ENCODE measurements at places on chromosomes 12 and 14.

GRCh38 chr14:91228112-91229004 is 16.1 kb downstream of the GPR68 start:
- peak; percentile 75 for DNase-seq

GRCh38 chr12:94815958-94816357 is 165.6 kb upstream of the TMCC3 start:
- DNase-seq, result no peak

DNA sequence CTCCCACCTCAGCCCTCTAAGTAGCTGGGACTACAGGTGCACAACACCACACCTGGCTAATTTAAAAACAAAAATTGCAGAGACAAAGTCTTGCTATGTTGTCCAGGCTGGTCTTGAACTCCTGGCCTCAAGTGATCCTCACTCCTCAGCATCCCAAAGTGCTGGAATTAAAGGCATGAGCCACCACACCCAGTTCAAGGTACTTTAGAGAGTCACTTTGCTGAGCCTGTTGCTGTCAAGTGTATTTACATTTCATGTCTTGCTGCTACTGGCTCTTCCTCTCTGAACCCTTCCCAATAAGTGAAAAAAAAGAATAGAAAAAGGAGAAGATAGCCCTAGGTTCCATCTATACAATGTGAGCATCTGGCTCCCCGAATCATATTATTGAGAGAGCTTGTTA is 38.4 kb downstream of the SLCO1A2 start:
- DNase-seq, result no peak

GRCh38 chr12:57420482-57420881 is 10.4 kb downstream of the R3HDM2 start:
- DNase-seq, result no peak

GRCh38 chr12:118373616-118374015 is 909 bp upstream of the TAOK3 start:
- no peak for DNase-seq
